ENCODE measurements at places on chromosomes 3 and 15.

- DNase-seq = no peak
Measured at GRCh38 chr3:14832975-14833722, 14.4 kb downstream of the FGD5 start.

DNA sequence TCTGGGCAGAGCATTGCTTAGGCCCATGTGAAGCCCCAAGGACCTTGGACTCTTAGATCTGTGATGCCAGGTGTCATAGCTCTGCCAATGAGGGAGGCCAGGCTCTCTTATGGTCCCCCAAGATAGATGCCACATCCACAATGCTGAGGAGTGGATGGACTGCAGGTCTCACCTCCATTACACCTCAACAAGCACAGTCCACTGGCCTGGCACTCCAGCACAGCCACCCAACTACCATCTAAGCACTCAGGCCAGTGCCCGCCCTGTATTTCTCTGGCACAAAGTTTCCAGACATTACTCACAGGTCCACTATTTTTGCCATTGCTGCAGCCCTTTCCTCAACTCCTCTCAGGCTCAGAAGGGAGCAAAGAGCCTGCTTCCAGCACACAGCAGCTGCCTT, 613.5 kb upstream of the EPHA6 start:
- DNase-seq = no peak

- DNase-seq = no peak
Measured at GRCh38 chr3:196492080-196492479, 11.5 kb downstream of the RNF168 start.

GRCh38 chr15:39333896-39334295, 247.0 kb upstream of the THBS1 start:
- DNase-seq = no peak

GRCh38 chr3:112640276-112640929, 540 bp downstream of the CCDC80 start:
- DNase-seq = no peak

- no peak for DNase-seq
Measured at GRCh38 chr3:191120447-191121298, 78.4 kb upstream of the OSTN start.

DNA sequence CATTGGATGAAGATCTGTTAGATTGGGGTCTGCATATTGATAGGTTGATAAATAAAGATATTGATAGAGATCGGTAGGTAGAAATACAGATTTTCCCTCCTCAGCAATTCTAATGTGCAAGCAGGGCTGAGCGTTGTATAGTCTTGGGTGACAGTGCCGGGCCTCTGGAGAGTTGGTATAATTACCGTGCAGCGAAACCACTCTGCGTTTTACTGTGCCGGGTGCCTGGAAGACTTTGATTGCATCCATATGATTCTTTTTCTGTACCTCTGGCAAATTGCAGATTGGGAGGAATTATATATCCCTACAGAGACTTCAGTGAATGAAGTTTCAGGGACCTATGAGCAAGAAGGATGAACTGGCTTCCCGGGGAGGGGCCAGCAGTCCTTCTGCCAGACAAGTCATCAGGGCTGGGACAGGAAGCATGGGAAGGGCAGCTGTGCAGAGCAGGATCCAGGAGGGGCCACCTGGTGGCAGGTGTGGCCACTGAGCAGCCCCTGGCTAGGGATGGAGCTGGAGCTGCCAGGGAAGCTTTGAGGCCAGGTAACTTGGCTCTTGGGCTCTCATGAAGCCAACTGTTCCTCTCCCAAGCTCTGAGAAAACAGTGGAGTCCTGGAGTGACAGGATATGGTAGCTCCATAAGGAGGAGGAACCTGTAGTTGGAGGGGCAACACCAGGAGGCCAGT, 132.5 kb downstream of the APBA2 start:
- DNase-seq = no peak

DNA sequence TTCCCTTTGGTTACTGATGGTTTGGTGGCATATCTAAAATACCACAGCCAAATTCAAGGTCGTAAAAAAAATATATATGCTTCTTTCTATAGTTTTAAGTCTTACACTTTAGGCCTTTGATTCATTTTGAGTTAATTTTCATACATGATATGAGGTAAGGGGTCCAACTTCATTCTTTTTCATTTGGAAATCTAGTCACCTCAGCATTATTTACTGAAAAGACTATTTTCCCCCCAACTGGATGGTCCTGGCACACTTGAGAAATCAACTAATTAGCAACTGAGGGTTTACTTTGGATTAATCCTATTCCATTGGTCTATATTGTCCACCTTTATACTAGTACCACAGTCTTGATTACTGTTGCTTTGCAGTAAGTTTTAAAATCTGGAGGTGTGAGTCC, 26.2 kb downstream of the RHOA start:
- DNase-seq = no peak

- no peak for DNase-seq
Measured at GRCh38 chr3:42408156-42408555, 2.3 kb downstream of the LYZL4 start.

GRCh38 chr3:127091376-127091775, 101.6 kb upstream of the PRR23E start:
- no peak for DNase-seq

DNA sequence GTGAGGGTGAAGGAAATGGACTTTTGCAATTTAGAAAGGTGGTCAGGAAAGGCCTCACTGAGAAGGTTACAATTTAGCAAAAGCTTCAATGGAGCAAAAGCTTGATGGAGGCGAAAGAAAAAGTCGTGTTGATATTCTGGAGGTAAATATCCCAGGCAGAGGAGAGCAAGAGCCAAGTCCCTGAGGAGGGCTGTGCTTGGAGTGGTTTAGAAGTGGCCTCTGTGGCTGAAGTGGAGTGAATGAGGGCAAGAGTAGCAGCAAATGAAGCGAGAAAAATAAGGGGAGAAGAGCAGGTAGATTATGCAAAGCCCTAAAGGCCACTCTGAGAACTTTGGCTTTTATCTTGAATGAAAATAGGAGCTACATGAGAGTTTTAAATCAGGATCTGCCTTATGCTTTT, 54.1 kb downstream of the GUCA1C start:
- no peak for DNase-seq

- no peak for DNase-seq
Measured at GRCh38 chr3:12884790-12885582, 43.6 kb upstream of the RPL32 start.

DNA sequence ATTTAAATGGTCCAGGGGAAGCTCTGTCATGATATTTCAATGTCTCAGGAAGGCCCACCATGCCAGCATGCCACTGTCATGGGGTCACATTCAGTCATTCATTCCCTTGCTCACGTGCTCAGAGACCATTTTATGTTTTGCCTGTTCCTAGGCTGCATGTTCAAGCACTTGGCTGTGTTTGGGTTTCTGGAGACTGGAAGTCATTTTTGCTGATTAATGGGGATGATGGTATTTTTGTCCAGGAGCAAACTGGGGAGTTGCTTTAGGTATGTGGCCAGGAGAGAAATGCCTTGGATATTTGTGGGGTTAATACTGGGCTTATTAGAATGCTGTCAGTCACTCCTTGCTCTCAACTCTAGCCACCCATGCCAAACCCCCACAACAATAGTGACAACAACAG, 303.5 kb downstream of the PTPRG start:
- no peak for DNase-seq
